PC-3 (cell line): ENCODE measurements at places on chromosomes 6 and 20.

GRCh38 chr6:22754061-22754460 is 184.7 kb downstream of the HDGFL1 start:
- peak; percentile 51 for DNase-seq

DNA sequence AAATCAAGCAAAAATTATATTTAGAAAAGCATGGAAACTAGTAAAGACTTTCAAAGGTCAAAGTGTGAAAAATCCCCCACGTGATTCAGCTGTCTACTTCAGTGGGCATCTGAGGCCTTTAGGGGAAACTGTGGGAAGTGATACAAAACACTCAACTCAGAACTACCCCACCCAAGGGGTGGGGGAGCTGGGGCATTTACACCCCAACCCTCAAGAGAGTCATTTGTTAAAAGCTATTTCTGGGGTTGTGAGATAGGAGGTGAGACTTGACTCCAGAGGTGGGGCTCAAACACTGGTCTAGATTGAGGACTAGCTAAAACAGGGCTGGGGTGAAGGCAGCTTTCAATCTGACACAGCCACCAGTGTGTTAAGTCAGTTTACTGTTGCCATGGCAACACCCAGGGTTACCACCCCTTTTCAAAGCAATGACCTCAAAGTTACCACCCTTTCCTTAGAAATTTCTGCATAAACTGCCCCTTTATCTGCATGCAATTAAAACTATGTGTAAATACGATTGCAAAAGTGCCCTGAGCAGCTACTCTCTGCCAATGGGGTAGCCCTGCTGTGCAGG is 9.9 kb upstream of the GTSF1L start:
- no peak for DNase-seq

DNA sequence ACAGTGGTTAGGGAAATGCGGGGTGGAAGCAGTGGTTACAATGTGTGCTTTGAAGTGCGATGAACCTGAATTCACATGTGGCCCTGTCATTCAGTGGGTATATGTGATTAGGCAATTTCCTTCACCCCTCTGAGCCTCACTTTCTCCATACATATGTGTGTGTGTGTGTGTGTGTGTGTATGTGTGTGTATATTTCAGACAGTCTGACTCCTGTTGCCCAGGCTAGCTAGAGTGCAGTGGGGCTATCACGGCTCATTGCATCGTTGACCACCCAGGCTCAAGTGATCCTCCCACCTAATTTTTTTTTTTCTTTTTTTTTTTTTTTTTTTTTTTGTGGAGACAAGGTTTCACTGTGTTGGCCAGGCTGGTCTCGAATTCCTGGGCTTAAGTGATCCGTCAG is 6.3 kb downstream of the PPP1R14C start:
- no peak for DNase-seq

- DNase-seq, result no peak
These were observed 127.4 kb downstream of the GJA10 start for GRCh38 chr6:90021711-90022110.

GRCh38 chr6:64703922-64704321 is 1003.1 kb downstream of the EYS start:
- DNase-seq, result no peak

DNA sequence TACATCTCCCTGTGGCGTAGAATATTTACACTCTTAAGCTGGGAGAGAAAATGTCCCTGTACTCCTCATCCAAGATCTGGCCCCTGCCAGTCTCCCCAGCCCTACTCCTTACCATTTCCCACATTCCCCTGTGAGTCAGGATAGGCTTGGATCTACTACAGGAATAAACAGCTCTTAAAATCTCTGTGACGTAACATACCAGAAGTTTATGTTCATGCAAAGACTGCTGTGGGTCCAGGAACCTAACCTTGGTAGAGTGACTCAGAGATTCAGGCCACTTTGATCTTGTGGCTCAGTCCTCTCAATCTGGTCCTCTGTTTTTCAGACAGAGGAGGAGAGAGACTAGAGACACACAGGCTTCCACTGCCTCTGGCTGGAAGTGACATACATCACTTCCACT is 38.5 kb upstream of the GPR6 start:
- peak; percentile 60 for DNase-seq

- no peak for DNase-seq
These were observed 21.6 kb downstream of the LY86 start for GRCh38 chr6:6610031-6610591.

GRCh38 chr6:133957780-133958242 is 4.8 kb downstream of the TBPL1 start:
- DNase-seq, result no peak

DNA sequence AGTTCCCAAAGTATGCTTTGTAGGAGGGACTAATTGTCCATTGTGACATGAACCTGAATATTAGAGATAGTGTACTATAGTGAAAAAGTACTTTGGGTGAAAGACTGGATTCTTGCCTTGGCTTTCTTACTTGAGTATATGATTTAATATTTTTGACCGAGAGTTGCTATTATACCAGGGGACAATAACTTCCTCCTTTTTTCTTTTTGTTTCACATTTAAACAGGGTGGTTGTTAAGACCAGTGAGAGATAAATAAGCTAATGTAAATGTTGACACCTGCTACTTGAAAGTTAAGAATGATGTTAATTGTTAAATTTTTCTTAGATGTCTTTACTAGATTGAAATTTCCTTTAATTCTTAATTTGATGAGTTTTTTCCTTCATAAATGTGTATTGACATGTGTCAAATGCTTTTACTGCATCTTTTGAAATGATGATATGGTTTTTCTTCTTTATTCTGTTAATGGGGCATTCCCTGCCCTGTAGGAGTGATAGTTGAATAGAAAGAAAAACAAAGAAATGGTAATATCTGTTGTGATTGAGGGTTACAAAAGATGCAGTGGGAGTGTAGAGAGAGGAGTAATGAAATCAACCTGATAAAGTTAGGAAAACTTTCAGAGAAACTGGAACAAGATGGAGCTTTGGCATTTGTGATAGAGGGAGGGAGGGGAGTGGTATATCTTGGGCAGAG is 48.4 kb downstream of the ZFAND3 start:
- DNase-seq, result no peak

GRCh38 chr6:36822506-36823269 is 16.6 kb downstream of the CPNE5 start:
- no peak for DNase-seq

- DNase-seq, result peak; percentile 18
These were observed 382.5 kb downstream of the EPHA7 start for GRCh38 chr6:93036835-93037234.

GRCh38 chr6:43500921-43501320 is 9.2 kb downstream of the LRRC73 start:
- DNase-seq, result no peak

DNA sequence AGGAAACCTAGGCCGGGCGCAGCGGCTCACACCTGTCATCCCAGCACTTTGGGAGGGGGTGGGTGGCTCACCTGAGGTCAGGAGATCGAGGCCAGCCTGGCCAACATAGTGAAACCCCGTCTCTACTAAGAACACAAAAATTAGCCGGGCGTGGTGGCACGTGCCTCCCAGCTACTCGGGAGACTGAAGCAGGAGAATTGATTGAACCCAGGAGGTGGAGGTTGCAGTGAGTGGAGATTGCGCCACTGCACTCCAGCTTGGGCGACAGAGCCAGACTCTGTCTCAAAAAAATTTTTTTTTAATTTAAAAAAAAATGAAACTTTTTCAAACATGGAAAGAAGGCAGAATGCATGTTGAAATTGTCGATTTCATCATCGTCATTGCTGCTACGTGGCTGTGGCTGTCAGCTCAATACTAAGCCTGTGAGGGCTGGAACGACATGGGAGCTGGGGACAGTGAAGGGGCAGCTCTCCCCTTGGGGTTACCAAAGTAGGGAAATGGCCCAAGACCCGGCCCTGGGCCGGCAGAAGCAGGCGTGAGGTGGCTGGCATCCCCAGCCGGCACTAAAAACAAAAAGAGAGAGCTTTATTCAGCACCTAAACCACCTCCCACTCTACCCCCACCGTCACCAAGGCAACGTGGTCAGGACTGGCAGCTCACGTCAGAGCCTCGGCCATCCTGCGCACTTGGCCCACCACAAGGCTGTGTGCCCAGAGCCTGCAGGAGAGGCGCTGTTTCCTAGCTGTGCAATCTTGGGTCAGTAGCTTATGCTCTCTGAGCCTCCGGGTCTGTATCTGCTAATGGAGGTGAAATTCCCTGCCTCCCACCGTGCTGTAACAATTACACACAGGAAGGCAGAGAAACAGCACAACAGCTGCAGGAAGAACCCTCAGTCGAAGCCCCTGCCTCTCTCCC is 30.8 kb downstream of the AGPAT4 start:
- DNase-seq, result no peak

DNA sequence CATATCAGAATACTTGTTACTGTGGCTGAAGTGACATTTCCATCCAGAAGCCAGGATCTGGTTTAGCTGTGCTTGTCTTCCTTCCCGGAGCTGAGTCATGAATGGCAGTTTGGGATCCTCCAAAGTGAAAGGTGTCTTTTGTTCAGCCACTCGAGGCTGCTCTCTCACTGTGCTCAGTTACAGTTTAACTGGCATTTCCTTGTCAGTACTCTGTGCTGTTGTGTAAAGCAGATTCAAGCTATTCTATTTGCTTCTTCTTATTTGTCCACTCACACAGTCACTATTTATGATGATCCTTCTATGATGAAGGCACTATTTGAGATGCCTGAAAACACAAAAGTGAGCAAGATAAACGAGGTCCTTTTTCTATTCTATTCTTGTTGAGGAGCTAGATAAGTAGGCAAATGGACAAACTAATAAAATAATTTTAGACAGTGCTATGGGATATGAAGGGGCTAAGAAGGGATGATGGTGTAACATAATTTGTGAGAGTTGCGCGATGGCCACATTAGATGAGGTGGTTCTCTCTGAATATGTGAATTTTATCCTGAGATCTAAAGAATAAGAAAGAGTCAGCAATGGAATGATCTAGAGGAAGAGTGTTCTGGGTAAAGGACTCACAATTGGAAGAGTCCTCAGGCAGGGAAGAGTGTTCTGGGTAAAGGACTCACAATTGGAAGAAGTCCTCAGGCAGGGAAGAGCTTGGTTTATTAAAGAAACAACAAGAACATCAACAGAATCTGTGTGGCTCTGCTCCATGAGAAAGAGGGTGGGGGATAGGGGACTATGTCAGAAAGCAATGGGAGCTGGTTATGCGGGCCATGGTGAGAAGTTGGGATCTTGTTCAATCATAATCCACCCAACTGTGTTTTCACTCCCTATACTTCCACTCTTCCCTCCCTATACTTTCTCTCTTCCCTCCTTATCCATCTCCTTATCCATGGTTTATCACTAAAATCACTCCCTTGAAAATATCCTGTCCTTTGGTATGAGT is 40.1 kb downstream of the CYP24A1 start:
- peak; percentile 91 for DNase-seq
